RPMI7951 (cell line): ENCODE measurements at places on chromosomes 11 and 22.

DNA sequence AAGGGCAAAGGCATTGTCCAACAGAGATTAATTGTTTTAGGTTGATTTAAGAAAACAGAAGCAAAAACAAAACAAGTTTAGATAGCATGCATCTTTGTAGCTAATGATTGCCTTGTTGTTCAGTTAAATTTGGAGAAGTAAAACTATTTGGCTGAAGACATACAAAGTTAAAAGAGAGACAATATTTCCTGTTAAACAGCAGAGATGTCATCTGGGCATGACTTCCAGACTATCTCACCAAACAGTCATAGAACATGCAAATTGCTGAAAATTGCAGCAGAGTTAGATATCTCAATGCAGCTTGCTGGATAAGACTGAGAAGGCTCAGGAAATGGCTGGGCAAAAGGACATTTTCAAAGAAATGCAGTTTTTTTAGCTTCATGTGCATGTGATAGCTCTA is 57.5 kb upstream of the PDGFD start:
- DNase-seq = no peak

DNA sequence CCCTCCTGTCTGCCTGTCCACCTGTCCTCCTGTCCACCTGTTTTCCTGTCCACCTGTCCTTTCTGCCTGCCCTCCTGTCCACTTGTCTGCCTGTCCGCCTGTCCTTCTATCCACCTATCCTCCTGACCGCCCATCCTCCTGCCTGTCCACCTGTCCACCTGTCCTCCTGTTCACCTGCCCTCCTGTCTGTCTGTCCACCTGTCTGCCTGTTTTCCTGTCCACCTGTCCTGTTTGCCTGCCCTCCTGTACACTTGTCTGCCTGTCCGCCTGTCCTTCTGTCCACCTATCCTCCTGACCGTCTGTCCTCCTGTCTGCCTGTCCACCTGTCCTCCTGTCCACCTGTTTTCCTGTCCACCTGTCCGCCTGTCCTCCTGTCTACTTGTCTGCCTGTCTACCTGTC is 682.8 kb downstream of the TBC1D22A start:
- no peak for DNase-seq

GRCh38 chr11:61123775-61124571 is 21.7 kb downstream of the CD5 start:
- DNase-seq = peak; percentile 27

GRCh38 chr11:125091247-125091876 is 20.1 kb downstream of the TMEM218 start:
- DNase-seq = peak; percentile 73

DNA sequence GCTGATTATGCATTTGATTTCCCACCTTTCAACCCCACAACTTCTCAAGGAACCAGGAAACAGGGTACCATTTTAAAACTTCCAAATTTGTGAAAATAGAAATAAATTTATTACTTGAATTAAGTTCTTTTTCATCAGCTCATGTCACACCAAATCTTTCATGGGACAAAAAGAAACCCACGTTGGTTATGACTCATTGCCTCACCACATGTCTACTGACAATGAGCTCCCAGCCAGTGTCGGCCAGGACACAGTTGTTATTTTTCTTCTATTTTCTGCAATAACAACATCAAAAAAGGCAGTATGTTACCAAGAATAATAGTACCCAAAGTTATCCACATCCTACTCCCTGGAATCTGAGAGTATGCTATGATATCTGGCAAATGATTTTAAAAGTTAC is 17.3 kb downstream of the MS4A6A start:
- no peak for DNase-seq

GRCh38 chr11:429931-430456 is 11.8 kb downstream of the ANO9 start:
- no peak for DNase-seq

DNA sequence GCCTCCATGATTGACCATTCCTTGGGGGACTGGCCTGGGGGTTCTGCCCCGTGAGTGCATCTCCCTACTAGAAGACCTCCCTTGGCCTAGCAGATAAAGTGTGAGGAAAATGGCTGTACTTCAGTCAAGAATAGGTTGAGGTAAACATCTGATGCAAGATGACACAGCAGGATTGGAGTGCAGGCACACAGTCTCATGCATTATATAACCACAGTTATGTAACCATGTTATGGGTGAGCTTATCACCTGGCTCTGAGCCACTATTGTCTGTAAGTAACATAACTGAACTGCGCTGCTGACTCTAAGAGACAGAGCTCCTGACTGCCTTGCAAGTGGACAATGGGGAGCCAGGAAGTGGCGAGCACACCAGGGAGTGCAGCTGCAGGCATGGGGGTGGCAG is 378.7 kb upstream of the ANO5 start:
- DNase-seq = peak; percentile 0

DNA sequence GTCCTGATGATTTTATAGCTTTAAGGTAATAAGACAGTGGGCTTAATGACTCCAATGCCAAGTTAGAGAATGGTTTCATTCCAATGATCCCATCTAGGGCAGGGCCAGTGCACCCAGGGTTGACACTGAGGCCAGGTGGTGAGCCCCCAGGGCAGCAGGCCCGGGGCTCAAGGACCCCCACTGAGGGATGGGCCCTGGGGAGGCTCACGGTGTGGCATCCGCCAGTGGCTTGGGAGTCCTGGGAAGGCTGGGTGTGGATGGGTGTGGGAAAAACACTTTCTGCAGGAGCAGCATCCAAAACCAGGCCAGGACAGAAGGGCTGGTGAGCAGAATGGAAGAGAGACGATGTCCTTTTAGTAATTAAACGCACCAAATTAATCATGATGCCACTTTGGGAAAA is 626.3 kb downstream of the TBC1D22A start:
- DNase-seq = no peak

GRCh38 chr11:28250192-28250591 is 142.0 kb downstream of the METTL15 start:
- no peak for DNase-seq

GRCh38 chr11:95450547-95451123 is 219.6 kb upstream of the SESN3 start:
- no peak for DNase-seq

GRCh38 chr11:126810776-126811175 is 189.8 kb downstream of the KIRREL3 start:
- DNase-seq = no peak

- no peak for DNase-seq
Measured at GRCh38 chr11:103958475-103959215, 77.8 kb upstream of the DDI1 start.

- DNase-seq = no peak
Measured at GRCh38 chr11:108663154-108663877, 1.6 kb upstream of the DDX10 start.

GRCh38 chr22:37166675-37167066 is 17.0 kb upstream of the IL2RB start:
- DNase-seq = peak; percentile 59

GRCh38 chr11:68709062-68709461 is 24.7 kb downstream of the GAL start:
- no peak for DNase-seq

- DNase-seq = no peak
Measured at GRCh38 chr22:45328822-45329529, 19.2 kb downstream of the FAM118A start.

DNA sequence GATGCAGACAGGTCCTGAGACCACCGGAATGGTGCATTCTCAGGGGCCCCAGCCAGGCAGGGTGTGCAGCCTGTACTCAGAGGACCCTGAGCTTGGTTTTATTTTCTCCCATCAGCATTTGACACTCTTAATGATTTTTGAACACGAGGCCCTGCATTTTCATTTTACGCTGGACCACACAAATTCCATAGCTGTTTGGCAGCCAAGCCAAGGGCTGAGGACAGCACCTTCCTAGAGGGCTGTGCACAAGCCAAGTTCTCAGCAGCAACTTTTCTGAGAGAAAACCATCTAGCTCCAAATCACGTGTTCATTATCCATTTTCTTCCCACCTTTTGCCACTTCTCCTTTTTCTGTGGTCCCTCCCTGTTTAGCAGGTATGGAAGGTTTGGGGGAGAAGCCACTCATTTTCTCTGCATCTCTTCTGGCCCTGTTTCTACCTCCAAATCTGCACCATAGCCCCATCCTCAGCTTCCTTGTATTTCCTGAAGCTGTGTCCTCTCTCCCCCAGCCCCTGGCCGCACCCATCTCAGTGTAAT is 60.4 kb downstream of the TRAF6 start:
- no peak for DNase-seq

- no peak for DNase-seq
Measured at GRCh38 chr11:1130276-1131032, 27.3 kb upstream of the MUC5AC start.

GRCh38 chr22:37063431-37064420 is 12.2 kb downstream of the KCTD17 start:
- no peak for DNase-seq

GRCh38 chr11:73463359-73463758 is 87.2 kb downstream of the RELT start:
- peak; percentile 33 for DNase-seq

GRCh38 chr11:20256925-20257324 is 96.7 kb upstream of the DBX1 start:
- no peak for DNase-seq

DNA sequence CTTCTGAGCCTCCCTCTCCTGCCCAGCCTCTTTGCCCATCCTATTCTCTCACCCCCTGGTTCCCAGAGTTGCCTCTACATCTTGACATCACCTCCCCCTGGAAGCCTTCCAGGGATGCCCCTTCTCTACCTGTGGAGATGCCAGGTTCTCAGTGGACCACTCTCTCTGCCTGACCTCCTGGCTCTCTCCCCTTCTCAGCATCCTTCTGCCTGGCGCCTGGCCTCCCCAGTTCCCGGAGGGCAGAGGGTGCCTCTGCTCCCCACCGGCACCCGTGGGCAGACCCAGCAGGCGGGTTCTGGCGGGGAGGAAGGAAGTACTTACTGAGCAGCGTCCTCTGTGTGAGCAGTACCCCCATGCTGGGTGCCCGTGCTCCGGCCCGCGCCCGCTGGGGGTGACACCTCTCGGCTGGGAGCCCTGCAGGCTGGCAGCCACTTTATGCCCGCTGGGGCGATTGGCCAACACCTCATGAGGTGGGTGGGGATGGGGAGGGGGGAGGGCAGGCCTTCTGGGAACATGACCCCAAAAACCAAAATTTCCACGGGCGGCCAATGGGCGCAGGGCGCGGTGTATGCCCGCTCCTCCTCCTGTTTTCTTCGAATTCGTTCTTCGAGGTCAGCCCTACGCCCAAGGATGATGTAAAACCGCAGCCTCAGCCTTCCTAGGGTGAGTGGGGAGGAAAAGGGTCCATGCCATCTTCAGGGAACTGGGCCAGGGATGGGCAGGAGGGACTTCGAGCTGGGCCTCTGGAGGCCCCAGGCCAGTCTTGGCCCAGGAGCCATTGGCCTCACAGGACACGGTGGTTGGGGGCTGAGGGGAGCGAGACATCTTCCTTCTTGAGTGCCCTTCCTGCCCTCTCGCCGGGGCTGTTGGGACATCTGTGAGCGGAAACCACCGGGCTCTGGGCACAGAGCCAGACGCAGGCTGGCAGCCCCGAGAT is at the start of gene OSM:
TSS of gene OSM (minus strand) at position 407 of the 937 bp plus-strand sequence. CDS start at position 355, 52 bp downstream.
- no peak for DNase-seq

GRCh38 chr11:19579957-19580356 is 132.7 kb upstream of the NAV2 start:
- DNase-seq = no peak

DNA sequence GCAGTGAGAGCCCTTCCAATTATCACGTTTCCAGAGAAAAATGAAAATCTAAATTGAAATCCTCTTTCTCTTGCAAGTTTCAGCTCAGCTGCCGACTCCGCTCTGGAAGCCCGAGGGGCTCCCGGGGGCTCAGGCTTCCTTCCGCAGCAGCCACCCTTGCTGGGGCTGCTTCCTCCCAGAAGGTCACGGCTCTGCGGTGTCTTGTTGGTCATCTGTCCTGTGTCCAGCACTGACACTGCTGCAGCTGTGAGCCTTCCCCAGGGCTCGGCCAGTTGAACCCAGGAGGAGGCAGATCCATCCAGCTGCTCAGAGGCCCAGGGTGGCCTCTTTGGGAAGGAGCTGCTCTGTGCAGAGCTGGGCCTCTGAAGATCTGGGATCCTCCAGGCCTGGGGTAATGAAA is 1337.2 kb downstream of the TBC1D22A start:
- no peak for DNase-seq

DNA sequence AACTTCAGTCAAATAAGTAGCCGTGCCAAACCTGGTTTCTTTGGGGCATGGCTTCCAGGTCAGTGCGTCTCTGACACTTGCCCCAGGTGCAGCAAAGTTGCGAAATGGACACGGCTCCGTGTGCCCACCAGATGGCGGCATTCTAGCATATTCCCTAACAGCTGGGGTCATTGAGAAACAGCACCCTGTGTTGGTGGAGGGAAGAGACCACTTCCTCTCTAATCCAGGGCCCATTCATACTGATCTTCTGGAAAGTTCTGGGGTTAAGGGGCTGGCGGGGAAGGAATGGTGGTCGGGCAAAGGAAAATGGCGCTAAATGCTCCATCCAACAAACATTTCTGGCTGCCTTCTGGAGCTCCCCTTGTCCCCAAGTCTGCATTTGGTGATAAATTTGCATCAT is 141.2 kb upstream of the TIMP3 start:
- peak; percentile 82 for DNase-seq

DNA sequence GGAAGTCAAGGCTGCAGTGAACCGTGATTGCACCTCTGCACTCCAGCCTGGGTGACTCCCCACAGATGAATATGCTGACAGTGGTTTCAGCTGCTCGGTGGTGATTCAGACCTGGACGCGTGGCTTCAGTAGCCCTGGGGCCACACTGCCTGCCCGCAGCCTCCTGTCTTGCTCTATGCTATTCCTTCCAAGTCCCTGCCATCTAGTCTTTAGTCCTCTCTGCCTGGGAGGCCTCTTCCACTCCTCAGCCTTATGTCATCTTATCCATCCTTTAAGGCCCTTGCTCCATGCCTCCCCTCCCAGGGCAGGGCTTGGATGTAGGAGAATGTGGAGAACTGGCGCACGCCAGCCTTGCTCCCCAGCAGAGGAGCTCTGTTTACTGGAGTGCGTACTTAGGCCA is 23.0 kb downstream of the YDJC start:
- peak; percentile 86 for DNase-seq

- DNase-seq = no peak
Measured at GRCh38 chr11:40188848-40189247, 1270.6 kb downstream of the LRRC4C start.

- no peak for DNase-seq
Measured at GRCh38 chr11:34356130-34356529, 1.7 kb downstream of the ABTB2 start.

GRCh38 chr11:79308429-79308828 is 132.4 kb downstream of the TENM4 start:
- DNase-seq = no peak

DNA sequence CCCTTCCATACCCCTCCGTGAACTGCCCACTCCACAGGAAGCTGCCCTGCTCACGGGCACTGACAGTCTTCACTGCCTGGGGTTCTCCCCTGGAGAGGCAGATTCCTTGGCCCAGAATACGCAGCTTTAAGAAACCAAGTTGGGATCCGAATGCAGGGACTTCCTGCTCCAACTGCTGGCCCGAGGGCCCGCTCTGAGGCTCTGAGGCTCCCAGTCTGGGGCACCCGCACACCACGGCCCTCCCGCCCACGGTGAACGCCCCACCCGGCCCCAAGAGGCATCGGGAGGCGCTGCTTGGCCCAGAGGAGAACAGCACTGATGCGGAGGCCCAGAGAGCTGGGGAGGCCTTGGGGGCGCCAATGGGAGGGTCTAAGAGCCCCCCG is 42.3 kb downstream of the IGF2 start:
- DNase-seq = no peak
